Myocyte (in vitro differentiated cells): ENCODE measurements at places on chromosomes 4 and X.

- no peak for DNase-seq
Observed at GRCh38 chr4:76571274-76571673, 136.2 kb downstream of the SHROOM3 start.

DNA sequence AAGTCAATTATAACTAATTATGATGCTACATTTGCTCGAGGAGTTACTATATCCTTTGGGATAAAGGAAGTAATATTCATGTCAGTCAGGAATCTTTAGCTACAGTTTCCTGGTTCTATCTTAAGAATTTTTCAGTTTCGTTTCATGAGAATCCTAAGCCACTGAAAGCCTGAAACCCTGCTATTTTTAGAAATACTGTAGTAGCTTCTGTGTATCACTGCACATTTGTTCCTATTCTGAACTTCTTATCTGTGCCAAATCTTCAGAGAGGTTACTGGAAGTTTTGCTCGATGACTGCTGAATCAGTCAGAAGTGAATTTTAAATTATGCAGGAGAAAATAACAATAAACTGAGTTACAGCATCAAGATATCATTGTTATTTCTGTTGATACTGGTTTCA lies 249.2 kb downstream of the TENM3 start:
- peak; percentile 68 for DNase-seq

DNA sequence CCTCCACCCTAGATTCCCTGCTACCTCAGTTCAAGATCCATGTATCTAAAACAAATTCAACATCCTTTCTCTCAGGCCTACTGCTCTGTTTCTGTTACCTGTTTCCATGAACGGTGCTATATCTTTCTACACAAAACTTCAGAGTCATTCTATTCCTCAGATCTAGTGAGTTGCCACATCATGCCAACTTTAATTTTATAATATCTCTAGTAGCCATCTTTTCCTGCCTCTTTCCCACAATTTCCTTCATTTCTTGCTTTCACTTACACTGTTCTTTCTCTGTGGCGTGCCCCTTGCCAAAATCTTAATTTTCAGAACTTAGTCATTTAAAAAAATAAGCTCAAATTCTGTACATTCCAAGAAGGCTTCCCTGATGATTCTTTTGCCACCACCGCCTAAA lies 15.2 kb downstream of the GUCY1A1 start:
- no peak for DNase-seq

GRCh38 chr4:11470438-11471045 lies 41.8 kb upstream of the HS3ST1 start:
- no peak for DNase-seq

DNA sequence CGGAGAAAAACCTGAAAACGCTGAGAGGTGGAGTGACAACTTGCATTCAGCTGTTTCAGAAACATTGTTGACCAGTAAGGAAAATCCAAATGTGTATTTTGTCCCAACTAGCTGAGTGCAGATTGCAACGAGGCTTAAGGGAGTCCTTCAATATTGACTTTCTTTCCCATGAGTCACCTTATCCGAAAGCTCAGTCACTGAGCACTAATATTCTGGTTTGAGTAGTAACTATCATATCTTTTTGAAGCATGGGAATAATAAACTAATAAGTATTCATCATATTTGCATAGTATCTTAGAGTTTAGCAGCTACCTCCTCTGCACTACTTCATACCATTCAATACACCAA lies 604.3 kb downstream of the PACRGL start:
- DNase-seq: no peak

GRCh38 chr4:44988011-44988410 lies 261.7 kb upstream of the GNPDA2 start:
- DNase-seq: no peak
